Cerebellar cortex (tissue), 1 donor: ENCODE measurements at places on chromosomes 3 and 15.

DNA sequence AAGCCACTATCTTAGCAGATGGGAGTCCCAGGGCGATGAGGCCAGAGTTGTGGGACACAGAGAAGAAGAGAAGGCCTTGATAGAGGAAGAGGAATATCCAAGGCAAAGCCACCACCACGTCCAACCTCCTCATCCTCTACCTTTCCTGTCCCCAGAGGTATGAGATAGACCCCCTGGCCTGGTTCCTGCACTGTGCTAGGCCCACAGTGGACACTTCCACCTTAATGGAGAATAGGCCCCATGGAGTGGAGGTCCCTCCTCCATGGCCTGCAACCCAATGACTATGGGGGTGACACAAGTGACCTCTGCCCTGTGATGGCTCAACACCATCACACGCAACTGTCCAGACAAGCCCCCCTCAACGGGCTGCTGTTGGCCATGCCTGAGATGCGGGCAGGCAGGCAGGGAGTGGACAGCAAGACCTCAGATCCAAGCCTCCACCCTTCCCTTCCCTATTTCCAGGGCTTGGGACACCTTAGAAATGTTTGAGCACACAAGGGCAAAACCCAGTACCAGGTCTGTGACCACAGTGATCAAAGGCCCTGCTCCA, 36.8 kb downstream of the GRAMD2A start:
- DNase-seq: no peak

DNA sequence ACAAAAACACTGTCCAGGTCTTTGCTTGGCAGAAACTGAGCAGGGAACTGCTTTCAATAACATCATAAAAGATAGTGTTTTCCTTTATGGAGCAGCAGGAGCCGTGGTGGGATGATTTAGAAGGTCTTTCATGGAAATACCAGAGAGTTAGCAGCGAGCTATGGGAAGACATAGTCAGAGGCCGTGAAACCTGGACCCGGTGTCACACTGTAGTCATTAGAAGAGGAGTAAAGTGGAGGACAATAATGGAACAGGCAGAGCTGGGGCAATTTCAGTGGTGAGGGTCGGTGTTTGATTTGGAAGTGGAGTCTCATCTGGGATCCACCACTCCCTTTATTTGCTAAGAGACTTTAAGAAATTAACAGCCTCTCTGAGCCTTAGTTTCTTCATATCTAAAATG, 57.5 kb downstream of the GHSR start:
- DNase-seq: no peak

GRCh38 chr3:73637042-73637441, 12.3 kb upstream of the PDZRN3 start:
- DNase-seq: no peak

DNA sequence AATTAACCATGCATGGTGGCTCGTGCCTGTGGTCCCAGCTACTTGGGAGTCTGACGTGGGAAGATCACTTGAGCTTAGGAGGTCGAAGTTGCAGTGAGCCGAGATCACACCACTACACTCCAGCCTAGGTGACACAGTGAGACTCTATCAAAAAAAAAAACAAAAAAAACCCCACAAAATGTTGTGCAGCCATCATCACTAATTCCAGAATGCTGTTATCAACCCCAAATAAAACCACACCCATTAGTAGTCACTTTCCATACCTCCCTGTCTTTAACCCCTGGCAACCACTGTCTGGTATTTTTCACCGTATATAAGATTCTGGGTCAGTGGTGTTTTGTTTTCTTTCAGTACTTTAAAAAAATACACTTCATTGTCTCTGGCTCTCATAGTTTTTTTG, 16.6 kb downstream of the HMCES start:
- DNase-seq: no peak

GRCh38 chr3:23235264-23235663, 32.1 kb downstream of the UBE2E2 start:
- no peak for DNase-seq

- DNase-seq: no peak
Measured at GRCh38 chr3:11634081-11634635, 9.6 kb downstream of the VGLL4 start.

GRCh38 chr15:60809375-60809774, 330.4 kb upstream of the ICE2 start:
- DNase-seq: no peak

GRCh38 chr15:31341496-31342195, 15.0 kb downstream of the KLF13 start:
- DNase-seq: no peak

- DNase-seq: peak; percentile 37
Measured at GRCh38 chr15:78907577-78907976, 34.9 kb downstream of the MORF4L1 start.

DNA sequence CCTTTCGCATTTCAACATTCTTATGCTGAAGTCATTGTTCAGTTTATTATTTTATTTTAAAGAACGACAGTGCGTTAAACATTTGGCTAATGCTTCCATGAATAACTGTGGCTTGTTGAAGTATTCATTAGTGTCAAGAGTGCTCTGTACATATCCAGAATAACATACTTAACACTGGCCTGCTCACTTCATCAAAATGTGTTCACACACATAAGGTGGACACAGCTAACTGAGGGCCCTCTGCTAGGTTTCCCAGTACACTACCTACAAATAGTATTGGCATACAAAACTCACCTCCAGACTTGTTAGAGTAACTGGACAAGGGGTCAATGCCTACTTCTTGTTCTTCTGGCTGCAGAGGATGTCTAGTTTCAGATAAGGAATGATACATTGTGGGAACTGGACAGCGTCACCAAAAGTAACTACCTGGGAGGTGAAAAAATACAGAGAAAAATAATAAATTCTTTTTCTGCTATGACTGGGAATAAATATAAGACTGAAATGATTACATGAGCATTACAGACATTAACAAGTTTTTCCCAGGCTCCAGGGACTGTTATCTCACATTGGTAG, 234.2 kb downstream of the TBC1D5 start:
- DNase-seq: no peak

GRCh38 chr3:109177908-109178307, 41.4 kb downstream of the C3orf85 start:
- no peak for DNase-seq

DNA sequence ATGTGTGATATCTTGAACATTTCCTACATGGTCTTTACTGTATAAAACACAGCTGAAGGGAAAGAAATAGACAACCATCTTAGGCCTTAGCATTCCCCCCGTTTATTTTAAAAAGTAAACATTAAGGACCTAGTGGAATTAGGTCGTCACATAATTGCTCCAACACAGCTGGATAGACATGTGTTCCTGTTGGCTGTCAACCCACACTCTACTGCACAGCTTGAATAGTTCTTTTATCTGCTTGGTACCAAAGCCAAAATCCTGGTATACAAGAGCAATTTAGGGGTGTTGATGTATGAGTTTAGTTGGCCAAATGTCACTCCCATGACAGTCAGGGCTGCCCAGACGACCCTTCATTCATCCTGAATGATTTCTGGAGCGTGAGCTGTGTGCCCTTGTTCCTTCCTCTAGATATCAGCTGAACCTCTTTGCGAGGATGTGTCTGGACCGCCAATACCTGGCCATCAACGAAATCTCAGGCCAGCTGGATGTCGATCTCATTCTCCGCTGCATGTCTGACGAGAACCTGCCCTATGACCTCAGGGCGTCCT, 179.7 kb downstream of the ITPR1 start:
- DNase-seq: no peak

DNA sequence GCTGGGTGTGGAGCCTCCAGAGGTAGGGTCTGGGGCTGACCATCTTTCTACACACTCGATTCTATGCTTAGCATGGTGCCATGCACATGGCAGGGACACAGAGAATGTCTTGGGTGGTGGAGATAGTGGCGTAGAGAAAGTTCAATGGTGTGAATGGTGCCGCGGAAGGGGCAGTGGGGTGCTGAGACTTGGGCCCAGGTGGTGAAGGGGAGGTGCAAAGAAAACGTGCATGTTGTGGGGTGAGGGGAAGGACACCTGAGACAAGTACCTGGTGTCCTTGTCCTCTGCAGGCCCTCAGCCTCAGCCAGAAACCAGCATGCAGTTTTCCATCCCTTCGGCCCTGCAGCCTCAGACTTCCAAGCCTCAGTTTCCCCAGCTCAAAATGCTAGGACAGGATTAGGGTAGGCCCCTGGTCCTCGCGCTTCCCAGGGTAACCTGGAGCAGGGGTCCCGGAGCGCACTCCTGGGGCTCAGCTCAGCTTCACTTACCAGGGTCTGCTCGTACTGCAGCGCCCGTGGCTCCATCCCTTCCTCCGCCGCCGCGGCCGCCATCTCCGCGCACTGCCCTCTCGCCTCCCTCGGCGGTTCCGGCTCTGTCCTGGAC, 375 bp downstream of the CLCN2 start:
- DNase-seq: no peak

DNA sequence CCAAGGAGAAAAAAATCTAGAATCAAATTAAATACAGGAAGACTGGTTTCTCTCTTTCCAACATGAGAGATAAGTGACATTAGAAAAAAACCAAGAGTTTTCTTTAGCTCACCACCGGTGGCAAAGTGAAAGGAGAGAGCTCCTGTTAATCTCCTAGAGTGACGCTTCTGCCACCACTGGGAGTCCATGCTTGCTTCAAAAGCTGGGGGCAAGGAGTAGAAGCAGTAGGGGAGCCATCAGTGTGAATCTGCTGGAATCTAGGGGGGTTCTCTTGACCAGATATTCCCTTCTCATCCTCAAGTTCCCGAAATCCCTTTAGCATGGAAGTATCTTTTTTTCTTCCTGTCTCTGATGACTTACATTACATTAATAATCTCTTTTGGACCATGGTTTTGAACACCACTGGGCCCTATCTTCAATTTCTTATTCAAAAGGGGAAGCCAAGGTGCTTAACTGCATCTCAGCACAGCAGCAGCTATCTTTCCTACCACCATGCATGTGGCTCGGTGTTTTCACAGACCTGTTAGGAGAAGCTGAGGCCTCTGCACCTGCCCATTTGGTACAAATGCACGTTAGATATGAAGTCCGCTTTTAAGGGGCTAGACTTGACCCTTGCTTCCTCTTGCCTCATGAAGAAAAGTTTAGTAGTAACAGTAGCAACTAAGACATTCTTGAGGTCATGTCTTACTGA, 6.6 kb upstream of the ICE2 start:
- DNase-seq: no peak
